Osteoblast (primary cell): ENCODE measurements at places on chromosomes 4 and X. TPM values are rescaled to one million over a fixed set of nuclear protein-coding genes. Genes with fewer than 3 reads are reported as not detected.
A peak's percentile ranks its signal among the peaks of the same experiment; 100 is the strongest.

- DNase-seq, result no peak
These were observed 29.0 kb upstream of the KDR start for GRCh38 chr4:55154290-55154880.

DNA sequence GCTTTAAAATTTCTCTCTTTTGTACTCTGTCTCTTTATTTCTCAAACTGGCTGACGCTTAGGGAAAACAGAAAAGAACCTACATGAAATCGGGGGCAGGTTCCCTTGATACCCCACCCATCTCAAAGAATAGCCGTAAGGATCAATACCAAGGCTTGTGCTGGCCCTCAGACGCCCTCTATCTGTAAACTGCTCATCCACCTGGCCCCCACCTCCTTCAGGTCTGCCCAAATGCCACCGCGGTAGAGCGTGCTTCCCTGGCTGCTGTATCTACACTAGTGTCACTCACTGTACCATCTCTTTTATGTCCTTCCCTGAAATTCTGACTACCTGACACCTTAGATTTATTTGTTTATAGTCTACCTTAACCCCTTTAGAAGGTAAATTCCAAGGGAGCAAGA is 62.8 kb downstream of the SMIM20 start:
- DNase-seq, result no peak

- DNase-seq, result no peak
These were observed 56.1 kb downstream of the TSPAN5 start for GRCh38 chr4:98602270-98602669.

DNA sequence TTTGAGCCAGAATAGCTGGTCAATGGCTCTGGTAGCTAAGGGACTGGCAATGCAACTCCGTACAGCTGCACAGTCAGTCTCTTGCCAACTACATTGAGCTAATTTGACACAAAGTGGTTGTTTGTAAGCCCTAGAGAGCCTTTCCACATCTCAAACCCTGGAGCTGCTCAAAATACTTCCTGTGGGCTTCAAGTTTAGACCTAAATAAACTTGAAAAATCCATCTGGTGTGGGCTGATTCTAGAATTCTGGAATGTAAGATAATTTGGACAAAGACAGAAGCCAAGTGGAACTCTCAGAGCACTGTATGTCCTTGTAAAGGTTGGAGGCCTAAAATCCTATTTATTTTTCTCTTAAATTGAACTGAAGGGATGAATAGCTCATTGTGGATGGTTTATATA is 380.8 kb downstream of the SPRY1 start:
- DNase-seq, result no peak

DNA sequence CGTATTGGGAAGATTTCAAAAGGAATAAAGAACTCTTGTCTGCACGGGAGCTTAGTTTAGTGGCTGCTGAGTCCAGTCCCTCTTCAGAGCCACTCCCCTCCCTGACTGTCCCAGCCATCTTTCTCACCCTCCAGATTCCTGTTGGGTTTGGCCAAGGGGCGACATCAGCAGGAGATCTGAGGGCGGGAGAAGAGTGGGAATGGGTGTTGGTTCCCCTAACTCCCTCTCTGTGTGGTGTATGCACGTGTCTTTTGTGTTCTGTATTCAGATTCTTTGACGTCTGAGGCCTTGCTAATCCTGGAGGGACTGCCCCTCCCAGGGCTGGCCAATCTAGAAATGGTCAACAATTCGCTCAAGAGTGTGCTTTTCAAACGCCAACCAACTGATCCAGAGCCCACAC is 37.4 kb downstream of the CYTL1 start:
- peak; percentile 48 for DNase-seq

- peak; percentile 94 for DNase-seq
These were observed 648 bp downstream of the GRK4 start for GRCh38 chr4:2963966-2964471.

DNA sequence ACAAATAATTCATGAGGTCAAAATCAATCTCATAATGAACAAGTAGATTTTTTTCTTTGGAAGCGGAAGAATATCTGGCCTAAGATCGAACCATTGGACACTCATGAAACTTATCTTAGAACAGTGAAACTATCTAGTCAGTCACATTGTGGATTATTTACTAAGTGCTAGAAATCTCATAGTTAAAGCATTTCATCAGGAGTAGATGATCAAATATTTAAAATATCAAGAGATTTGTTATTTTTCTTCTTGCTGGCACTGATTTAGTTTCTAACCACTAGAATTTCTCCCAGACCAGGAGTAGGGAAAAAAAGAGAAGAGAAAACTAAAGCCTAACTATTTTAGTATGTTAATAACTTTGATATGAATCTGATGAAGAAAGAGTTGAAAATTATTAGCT is 105.5 kb downstream of the SHROOM3 start:
- no peak for DNase-seq

DNA sequence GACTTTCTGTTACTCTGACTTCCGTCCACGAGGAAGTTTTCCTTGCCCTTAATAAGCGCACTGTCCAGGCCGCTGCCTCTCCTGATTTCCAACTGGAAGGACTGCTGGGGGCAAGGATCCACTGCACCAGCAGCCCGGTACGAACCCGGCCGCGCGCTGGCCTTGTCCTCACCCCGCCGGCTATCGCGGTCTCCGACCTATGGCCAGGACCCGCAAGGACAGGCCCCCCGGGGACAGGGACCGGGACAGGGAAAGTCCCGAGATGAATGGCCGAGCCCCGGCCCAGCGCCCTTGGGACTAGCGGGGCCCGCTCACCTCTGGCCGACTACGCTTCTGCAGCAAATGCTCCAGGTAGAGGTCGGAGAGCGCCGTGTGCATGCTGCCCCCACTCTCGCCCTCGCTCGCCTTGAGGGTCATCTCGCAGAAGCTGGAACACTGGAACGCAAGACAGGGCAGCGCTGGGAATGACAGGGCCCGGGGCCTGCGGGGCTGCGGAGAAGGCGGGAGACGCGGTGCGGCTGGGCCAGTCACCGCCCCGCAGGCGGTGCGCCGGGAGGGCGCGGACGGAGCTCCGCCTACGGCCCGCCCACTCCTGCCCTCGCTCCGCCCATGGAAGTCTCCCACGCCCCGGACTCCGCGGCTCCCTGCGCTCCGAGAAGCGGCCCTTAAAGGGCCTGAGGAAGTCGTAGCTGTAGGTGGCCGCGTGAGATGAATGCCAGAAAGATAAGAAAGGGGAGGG is at the start of gene MPP1:
Gene MPP1, minus strand, starts transcription at position 529 of the 739 bp plus-strand sequence. Its CDS starts 112 bp downstream, at position 417.
- peak; percentile 92 for DNase-seq

GRCh38 chrX:8027827-8028226 is 100.6 kb upstream of the PNPLA4 start:
- no peak for DNase-seq

DNA sequence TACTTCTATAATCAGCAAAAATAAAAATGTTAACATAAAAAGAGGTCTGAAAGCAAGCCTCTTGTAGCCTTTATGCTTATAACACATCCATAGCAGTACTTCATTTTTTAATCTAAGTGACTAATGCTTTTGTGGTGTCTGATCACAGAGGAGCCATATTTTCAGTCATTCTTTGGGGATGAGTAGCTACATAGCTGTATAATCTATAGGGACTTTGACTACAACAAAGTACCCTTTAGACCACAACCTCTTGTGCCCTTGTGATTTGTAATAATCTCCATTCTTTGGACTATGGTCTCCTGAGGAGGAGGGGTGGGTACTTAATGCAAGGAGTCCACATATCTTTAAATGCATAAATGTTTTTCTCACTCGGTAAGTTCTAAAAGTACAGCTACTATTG is 9.6 kb downstream of the DRP2 start:
- DNase-seq, result peak; percentile 74

GRCh38 chr4:172061204-172061603 is 248.0 kb downstream of the GALNTL6 start:
- DNase-seq, result no peak

DNA sequence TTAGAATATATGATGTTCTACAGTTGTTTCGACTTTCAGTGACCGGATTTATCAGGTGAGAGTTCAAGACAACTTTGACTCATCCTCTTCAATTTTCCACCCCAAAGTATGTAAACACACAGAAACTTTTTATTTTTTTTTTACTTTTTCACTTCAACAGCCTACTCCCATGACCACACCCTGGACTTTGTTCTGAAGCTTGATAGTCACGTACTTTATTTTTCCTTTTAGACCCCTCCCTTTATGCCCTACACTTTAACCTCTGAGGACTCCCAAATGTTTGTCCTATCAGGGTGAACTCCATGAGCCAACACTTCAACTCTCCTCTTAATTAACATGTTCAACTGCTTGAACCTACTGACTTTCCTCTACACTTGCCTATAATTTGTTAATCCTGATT is 2.5 kb upstream of the DDX60 start:
- no peak for DNase-seq

DNA sequence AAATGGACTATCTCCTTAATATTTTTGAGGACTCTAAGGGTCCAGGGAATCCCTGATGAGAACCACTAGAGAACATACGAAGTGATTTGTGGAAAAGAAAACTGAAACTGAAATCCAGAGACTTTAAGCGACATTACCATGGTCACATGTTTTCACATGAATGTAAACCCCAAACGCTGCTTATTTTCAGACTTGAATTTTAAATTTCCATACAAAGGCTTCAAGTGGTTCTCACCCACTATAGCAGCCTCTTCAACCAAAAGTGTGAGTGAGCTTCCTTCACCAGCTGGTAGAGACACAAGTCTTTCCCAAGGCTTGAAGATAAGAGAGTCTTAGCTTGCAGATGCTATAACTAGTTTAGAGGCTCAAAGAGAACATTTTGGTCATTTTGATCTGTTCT is 232.7 kb downstream of the MGST2 start:
- no peak for DNase-seq

DNA sequence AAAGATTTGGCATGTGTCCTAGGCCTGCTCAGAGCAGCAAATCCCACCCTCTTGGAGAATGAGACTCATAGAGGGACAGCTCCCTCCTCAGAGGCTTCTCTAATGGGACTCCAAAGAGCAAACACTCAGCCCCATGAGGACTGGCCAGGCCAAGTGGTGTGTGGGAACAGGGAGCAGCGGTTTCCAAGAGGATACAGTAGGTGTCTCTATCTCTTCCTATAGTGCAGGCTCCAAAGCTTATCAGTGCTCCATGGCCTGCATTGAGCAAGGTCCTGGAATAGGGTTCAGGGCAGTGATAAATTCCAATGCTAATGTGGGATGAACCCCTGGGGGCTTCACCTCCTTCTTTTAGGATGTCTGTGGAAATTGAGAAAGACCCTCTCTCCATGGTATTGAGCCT is 15.7 kb upstream of the MAGEA10 start:
- DNase-seq, result no peak

GRCh38 chr4:4311193-4311592 is 21.1 kb downstream of the ZBTB49 start:
- no peak for DNase-seq

DNA sequence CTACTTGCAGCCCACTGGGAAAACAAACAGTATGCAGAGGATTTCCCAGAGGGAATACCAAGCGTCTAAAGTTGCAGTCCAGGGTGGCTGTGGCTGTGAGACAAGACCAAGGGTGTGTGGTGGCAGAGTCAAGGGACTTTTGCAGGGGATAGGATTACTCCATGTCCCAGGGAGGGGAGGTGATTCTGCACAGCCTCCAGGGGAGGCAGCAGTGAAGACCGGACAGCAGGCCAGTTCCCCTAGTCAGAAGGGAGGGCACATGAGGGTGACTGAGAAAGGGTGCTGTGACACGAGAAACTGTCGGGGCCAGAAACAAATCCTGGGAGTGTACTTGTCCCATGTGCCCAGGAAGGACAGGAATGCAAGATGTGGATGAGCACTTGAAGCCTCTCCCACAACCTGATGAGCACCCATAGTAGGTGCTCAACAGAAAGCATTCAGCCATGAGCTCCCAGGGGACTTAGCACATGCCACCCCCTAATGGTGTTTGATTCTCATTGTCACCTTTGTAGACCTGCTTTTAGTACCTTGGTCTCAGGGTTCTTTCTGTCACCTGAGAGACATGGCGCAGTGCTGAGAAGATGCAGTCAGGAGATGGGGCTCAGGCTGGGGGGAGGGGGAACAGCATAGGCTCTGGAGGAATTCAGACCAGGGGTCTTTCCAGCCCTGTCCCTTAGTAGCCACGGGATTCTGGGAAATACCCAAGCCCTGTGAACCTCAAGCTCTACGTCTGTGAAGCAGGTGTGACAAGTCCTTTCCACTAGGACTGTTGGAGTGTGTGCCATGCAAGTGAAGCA is 18.1 kb upstream of the HSFX3 start:
- no peak for DNase-seq

- DNase-seq, result no peak
These were observed 144.6 kb downstream of the SH3KBP1 start for GRCh38 chrX:19742826-19743225.

GRCh38 chrX:75421688-75422230 is 101.1 kb downstream of the ZDHHC15 start:
- DNase-seq, result no peak

GRCh38 chr4:15653864-15654592 is 1.1 kb downstream of the FBXL5 start:
- no peak for DNase-seq

DNA sequence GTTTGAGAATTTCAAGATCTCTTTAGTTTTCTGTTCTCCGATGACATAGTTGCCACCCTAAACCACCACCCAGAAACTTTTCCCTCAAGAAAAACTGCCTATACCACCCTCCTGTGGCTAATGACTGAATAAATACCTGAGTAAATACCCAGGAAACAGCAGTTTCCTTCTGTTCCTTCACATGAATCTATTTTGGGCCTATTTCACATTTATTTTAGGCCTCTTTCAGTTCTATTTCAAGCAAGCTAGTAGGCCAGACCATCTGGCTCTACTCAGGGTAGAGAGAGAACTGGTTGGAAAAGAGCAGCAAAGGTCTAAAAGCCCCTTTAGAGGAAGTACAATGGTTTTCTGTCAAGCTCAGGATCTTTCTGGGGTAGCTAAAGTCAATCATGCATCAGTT is 23.4 kb downstream of the ARHGEF9 start:
- DNase-seq, result no peak

- no peak for DNase-seq
These were observed 8.8 kb upstream of the TLL1 start for GRCh38 chr4:165864271-165864670.

GRCh38 chr4:88429401-88429800 is 27.5 kb upstream of the HERC5 start:
- DNase-seq, result no peak

RAI2 gene
- total RNA-seq, result under 0.01 and 0.36 TPM in 2 replicates

MSX1 gene
- total RNA-seq, result 2.9 and 3.8 TPM in 2 replicates

CENPVL2 gene
- total RNA-seq, result not detected in 2 replicates

LNX1 gene
- 6.2 and 9.8 TPM in 2 replicates for total RNA-seq

RBM47 gene
- total RNA-seq, result 1.8 and 2.2 TPM in 2 replicates

SORBS2 gene
- total RNA-seq, result 50.7 and 85.0 TPM in 2 replicates

BEX4 gene
- total RNA-seq, result 6.5 and 13.0 TPM in 2 replicates

SMIM10 gene
- total RNA-seq, result 7.1 and 8.0 TPM in 2 replicates

SGMS2 gene
- total RNA-seq, result 148 and 149 TPM in 2 replicates

ZNF718 gene
- 5.6 and 5.8 TPM in 2 replicates for total RNA-seq

CLDN22 gene
- total RNA-seq, result not detected in 2 replicates

ZNF827 gene
- 16.3 and 20.0 TPM in 2 replicates for total RNA-seq

IQCM gene
- total RNA-seq, result not detected in 2 replicates

SPANXD gene
- not detected in 2 replicates for total RNA-seq

IL15 gene
- 3.3 and 4.1 TPM in 2 replicates for total RNA-seq
